ENCODE measurements at places on chromosomes 6 and 20.

GRCh38 chr6:159969204-159969912 is 476 bp downstream of the IGF2R start:
- peak; percentile 24 for DNase-seq

DNA sequence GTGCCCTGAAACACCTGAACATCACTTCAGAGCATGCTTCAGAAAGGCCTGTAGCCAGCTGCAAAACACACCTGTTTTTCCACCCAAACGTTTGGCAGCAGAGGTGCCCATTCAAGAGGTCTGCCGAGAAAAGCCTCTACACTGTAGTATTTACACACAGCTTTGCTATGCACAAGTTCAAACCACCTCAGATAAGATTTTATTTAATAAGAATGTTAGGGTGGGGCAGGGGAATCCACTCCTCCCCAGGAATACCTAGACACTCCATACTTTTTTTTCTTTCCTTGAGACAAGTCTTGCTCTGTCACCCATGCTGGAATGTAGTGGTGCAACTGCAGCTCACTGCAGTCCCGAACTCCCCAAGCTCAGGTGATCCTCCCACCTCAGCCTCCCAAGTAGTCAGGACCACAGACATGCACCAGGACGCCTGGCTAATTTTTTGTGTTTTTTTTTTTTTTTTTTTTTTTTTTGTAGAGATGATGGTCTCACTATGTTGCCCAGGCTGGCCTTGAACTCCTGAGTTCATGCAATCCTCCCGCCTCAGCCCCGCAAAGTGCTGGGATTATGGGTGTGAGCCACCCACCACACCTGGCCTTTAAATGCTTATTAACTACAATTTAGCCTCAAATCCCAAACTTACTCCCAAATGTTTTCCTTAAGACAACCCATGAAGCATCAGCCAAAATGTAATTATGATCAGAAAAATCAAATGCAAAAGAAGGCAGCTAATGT is 9.7 kb downstream of the MRPL14 start:
- DNase-seq, result peak; percentile 59

- no peak for DNase-seq
Measured at GRCh38 chr6:106512968-106513574, 116.2 kb downstream of the RTN4IP1 start.

DNA sequence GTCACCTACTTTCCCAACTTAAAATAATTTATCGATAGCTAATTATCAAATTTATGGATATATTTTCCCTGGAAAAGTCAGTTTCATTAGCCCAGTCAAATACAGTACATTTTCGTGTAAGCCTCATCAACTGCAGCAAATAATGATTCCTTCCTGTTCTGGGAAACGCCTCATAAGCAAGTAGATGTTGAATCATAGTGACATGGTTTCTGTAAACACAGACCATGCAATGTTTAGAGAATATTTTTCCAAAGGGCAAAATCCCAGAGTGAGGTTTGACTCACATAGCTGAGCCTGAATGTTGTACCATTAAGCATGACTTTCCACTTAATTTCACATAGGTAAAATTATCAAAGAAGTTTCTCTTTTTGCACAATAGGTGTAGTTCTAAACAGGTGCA is 16.7 kb upstream of the VNN1 start:
- no peak for DNase-seq

DNA sequence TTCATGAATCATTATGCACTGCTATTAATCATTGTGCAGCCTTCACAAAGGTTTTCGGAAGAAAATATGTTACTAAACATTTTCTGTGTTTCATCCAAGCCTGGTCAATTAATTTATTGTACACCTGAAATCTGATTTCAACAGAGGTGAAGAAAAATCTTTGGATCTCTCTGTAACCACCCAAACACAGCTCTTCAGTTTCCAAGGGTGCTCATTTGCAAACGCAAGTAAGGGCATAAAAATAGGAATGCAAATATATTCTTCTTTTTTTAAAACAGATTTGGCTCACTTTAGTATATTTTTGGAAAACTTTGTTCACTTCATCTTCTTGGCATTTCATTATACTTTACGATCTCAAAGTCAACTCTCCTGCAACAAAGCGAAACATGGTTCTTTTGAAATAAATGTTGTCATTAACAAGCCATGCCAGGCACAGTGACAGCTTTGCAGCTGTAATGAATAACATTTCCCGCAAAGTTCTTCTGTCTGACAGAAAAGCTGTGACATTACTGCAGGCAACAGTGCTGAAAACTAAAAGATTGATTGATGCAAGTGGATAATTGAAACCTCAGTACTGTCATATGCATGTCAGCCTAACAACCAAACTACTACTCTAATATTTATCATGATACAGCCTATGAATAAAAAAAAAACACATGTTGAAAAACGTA is 348.3 kb downstream of the FRK start:
- DNase-seq, result no peak

DNA sequence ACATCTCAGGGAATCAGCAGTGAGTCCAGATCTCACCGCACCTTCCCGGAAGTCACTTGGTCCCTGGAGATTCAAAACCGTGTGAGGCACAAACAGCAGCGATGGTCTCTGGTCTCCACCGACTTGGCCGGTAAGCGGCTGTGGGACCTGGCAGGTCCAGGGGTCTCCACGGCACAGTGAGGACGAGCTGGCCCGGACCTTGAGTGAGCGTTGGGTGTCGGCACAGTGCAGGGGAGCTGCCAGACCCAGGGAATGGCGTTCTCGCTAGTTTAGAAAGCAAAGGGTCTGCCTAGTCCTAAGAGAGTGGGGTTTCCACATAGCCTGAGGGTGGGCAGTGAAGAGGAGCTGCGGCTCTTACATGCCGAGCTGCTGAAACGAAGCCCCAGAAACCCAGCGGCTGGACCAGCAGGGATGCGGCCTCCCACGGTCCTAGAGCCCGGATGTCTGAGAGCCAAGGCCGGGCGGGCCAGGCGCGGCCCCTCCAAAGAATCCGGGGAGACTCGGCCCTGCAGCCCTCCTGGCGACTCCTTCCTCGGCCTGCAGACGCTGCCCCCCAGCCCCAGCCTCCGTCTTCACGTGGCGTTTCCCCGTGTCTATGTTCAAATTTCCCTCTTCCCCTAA is 185.0 kb downstream of the ERMARD start:
- no peak for DNase-seq

GRCh38 chr6:143743301-143744166 is 65.8 kb downstream of the PHACTR2 start:
- DNase-seq, result no peak

- DNase-seq, result no peak
Measured at GRCh38 chr20:45300961-45301360, 5.7 kb upstream of the RBPJL start.

DNA sequence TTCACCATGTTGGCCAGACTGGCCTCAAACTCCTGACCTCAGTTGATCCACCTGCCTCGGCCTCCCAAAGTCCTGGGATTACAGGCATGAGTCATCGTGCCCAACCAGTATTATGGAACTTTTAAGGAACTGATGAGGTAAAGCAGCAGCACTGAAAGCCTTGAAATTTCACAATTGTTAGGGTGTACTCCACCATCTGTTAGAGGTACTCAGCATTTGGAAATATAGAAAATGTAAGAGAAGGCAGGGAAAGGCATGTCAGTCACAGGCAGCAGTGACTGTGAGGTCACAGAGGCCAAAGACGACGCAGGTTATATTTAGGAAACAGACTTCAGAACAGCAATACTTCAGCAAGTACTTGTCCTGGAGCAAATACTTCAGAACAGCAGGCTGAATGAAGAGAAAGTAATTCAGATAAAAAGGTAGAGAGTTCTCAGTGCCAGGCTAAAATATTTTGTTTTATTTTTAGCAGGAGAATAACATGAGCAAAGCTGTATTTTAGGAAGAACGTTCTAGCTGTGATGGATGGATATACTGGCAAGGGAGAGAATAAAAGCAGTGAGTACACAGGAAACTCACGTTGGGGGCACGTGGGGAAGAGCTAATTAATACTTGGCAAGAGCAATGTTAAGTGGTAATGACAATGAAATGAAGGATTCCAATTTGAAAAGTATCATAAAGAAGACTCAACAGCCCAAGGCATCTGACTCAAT is 67.2 kb downstream of the DTNBP1 start:
- DNase-seq, result no peak

DNA sequence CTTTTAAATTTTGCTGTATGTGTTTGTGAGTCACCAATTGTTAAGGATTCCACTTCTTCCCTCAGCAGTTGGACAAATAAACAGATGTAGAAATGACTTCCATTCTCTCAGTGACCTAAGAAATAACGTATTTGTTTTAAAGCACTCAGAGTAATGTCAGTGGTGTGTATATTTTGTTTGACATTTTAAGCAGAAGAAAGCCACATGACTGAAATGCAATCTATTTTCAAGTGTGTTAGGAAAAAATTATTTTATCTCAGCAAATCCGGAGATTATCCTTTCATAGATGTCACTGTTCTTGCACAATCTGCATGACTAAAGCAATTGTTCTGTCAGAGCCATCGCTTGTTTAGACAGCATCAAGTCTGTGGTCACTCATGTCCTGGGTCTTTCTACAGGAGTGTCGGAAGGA is 77.1 kb downstream of the JAG1 start:
- no peak for DNase-seq

DNA sequence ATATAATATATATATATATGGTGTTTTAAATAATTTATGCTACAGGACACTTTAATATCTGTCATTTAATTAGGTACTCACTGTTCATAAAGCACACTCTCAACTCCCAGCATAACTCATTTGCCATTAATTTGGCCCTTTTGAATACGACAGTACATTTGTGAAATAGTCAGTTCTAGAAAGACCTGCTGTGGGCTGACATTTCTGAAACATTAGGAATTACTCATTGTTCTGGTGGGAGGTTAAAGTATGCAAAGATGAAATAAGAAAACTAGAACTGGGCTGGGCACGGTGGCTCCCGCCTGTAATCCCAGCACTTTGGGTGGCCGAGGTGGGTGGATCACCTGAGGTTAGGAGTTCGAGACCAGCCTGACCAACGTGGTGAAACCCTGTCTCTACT is 497.5 kb downstream of the UTRN start:
- no peak for DNase-seq

DNA sequence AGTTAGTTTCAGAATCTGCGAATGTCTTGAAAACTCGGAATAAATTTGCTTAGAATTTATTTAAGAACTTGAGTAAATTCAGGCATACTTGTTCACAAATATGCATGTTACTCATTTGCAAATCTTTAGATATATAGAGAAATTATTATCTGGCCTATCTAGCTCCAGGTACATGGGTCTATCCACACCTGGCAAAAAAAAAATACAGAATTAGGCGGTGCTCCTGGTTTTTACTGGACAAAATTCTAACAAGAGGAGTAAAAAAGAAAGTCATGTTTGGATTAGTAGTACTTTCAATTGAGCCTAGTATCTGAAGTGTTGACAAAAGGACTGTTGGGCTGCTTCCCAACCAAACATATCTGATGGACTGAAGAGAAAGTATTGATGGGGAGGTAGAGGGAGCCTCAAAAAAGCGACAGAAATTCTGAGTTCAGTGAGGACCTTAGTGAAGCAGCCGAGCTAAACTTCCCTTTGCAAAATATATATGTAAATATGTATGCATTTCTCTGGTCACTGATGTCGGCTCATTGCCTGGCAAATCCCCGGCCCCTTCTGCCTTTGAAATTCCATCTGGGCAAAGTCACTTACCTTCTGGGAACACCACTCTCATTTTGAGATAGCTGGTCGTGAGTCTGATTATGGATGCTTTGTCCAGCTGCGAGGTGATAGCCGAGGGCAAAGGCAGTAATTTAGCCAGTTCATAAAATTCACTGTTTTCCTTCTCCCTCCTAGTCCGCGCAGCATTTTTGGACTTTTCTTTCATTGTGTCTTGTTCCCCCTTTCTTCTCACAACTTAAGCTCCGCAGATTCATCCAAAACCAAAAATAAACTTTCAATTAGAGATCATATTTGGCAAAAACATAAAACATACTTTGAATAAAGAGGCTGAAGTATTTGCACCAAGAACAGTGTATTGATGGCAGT is 1.8 kb downstream of the SIM1 start:
- DNase-seq, result no peak

DNA sequence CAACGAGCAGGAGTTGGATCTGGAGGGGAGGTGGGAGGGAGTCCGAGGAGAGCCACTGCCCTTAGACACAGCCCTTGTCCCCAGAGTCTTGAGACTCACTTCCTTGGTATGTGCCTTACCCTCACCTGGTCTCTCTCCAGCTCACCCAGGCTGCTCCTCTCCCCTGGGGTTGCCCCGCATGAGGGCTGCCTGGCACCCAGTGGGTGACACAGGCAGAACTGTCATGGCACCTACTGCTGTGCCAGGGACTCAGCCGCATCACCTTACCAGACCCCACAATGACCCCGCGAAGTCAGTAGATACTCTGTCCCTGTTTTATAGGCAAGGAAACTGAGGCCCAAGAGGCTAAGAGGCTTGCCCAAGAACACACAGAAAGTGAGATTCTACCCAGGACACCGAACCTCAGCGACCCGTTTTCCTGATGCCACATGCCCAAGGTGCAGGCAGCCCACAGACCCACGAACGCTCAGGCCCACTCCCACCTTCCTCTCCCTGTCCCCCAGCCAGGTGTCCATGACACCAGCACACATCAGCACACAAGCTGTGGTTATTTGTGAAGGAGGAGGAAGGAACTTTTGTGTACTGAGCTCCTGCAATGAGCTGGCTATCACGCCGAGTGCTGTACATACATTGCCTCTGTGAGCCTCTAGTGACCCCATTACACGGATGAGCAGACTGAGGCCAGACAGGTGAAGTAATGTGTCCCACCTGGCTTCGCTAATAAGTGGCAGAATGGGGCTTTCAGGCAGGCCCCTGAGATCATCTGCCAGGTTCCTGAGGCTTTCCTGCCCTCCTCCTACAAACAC is 168.1 kb downstream of the GRM4 start:
- no peak for DNase-seq

- no peak for DNase-seq
Measured at GRCh38 chr6:39518221-39518620, 195.7 kb upstream of the KCNK16 start.

GRCh38 chr20:7772371-7772770 is 167.9 kb downstream of the HAO1 start:
- no peak for DNase-seq

GRCh38 chr6:11631539-11631938 is 94.0 kb downstream of the TMEM170B start:
- no peak for DNase-seq

DNA sequence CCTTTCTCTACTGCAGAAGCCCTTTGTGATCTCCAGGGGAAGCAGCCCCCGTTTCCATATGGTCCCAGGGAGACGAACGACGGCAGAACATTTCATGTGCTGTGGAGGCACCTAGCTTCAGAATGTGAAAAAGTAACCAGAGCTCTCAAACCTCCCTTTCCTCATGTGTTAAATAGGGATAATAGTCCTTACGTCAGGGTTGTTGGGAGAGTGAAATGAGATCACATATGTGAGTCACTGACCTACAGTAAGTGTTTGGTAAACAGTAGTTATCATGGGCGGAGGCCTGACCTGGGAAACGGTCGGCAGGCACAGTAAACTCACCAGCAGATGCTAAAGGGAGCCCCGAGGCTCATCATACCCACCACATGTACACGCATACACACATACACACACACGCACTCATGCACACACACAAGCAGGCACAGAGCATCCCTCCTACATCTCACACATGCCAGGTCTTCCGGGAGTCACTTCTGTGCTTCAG is 89.7 kb downstream of the LY86 start:
- DNase-seq, result no peak

All from pancreas (tissue), 10 donors.